ENCODE measurements at places on chromosomes 16 and 17. TPM values are rescaled to one million over a fixed set of nuclear protein-coding genes. Genes with fewer than 3 reads are reported as not detected.

The LITAFD gene
- not detected for total RNA-seq

GRCh38 chr16:84339311-84339710 lies 29.0 kb upstream of the ATP2C2 start:
- H3K27me3 ChIP-seq = no peaks in the 10 kb centered on the region
- H3K4me1 ChIP-seq = no peaks in the 10 kb centered on the region
- H3K27ac ChIP-seq = no peak overlapping the region

- H3K36me3 ChIP-seq = no peaks in the 10 kb centered on the region
- H3K4me1 ChIP-seq = no peaks in the 10 kb centered on the region
- DNase-seq = no peak
Observed at GRCh38 chr17:67639979-67640378, 77.8 kb upstream of the NOL11 start.

DNA sequence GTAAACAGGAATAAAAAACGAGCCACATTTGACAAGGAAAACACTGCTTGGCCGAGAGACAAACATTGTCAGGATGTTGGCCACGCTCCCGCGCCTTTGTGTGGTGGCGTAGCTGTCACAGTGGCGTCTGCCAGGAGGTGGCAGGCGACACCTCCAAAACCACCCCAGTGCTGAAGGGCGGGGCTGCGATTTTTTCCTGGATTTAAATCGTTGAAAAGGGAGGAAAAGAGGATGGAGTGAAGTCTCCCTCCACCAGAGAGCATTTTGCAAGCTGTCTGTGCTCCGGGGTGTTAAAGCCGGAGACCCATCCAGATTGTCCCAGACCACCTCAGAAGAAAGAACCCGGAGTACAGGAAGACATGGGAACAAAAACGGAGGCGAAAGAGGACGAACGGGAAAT lies 12.7 kb downstream of the MRM3 start:
- DNase-seq = peak; percentile 49
- no peaks in the 10 kb centered on the region for H3K27me3 ChIP-seq
- no peak overlapping the region for H3K4me3 ChIP-seq
- peaks cover 17% of the 10 kb centered on the region for H3K36me3 ChIP-seq
- H3K4me1 ChIP-seq = peaks cover 6% of the 10 kb centered on the region

DNA sequence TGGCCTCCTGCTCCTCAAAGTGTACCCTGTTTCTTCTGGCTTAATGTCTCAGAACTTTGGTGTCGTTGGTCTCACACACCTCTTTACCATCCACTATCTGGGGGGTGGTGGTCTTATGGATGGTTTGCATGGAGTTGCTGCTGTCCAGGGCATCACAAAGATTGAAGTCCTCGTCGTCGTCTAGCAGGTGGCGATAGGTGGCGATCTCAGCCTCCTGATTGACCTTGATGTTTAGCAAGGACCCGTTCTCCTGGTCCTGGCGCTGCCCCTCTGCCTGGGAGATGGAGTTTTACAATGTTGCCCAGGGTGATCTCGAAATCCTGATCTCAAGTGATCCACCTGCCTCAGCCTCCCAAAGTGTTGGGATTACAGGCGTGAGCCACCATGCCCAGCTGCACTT lies 31.1 kb upstream of the HELZ start:
- peaks cover 3% of the 10 kb centered on the region for H3K27me3 ChIP-seq
- no peak overlapping the region for H3K27ac ChIP-seq
- no peak overlapping the region for H3K4me3 ChIP-seq
- H3K4me1 ChIP-seq = peaks cover 2% of the 10 kb centered on the region
- H3K36me3 ChIP-seq = no peaks in the 10 kb centered on the region

DNA sequence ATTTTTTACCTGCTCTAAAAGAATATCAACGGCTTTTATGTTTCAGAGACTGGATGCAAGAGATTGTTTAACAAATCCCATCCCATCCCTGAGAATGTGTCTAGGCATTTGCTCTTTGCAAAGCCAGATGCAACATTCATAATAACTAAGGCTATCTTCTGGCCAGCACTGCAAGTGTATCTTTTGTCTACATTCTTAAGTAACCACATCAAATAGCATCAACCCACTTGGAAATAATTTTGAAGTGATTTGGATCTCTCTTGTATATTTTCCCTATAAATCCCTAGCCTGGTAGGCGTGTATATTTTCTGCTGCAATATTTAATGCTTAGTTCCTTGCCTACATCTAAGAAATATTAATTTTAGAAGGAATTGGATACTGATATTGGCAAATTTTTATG lies 64.3 kb downstream of the PIGL start:
- H3K36me3 ChIP-seq = peaks cover 36% of the 10 kb centered on the region
- H3K4me3 ChIP-seq = no peak overlapping the region

- H3K36me3 ChIP-seq = no peaks in the 10 kb centered on the region
- peaks cover 36% of the 10 kb centered on the region for H3K27me3 ChIP-seq
- no peak overlapping the region for H3K4me3 ChIP-seq
- H3K27ac ChIP-seq = no peak overlapping the region
- H3K4me1 ChIP-seq = peaks cover 11% of the 10 kb centered on the region
Observed at GRCh38 chr16:58243528-58244004, 45.7 kb upstream of the CSNK2A2 start.

GRCh38 chr17:63001689-63002394 lies 35.8 kb downstream of the TANC2 start:
- H3K4me1 ChIP-seq = no peaks in the 10 kb centered on the region
- H3K36me3 ChIP-seq = no peaks in the 10 kb centered on the region
- no peak overlapping the region for H3K27ac ChIP-seq
- H3K27me3 ChIP-seq = no peaks in the 10 kb centered on the region
- H3K4me3 ChIP-seq = no peak overlapping the region
- DNase-seq = no peak

DNA sequence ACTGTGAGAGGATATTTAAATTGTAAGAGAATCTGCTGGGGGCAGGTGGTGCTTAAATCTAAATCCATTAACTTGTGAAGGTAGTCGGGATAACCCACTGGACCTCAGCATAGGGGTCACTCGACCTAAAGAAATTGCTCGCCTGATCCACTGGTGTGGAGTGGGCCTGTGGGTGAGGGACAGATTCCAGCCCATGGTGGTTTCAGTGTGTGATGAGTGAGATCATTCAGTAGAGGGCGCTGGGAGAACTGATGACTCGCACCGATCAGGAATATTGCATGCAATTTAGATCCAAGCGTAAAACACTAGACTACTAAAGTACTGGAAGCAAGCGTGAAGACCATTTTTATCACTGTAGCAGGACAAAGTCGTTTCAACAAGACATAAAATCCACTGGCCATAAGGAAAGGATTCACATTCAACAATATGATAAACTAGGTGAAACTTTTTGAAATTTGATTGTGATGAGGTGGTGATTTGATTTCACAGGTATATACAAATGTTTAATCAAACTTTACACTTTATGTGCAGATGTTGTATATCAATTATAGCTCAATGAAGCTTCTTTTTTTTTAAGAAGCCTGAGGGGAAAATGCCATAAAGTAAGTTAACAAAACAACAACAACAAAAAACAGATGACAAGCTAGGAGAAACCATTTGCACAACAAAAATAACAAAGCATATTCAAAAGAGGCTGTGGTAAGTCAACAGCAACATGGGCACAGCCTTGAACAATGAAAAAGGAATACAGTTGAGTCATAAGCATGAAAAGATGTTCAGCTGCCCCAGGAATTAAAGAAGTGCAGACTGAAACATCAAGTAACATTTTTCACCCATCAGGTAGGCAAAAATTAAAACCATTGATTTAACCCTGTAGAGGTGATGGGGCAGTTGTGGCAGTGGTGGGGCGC lies 7.5 kb upstream of the TMEM170A start:
- H3K4me1 ChIP-seq = no peaks in the 10 kb centered on the region
- peak; percentile 45 for DNase-seq

DNA sequence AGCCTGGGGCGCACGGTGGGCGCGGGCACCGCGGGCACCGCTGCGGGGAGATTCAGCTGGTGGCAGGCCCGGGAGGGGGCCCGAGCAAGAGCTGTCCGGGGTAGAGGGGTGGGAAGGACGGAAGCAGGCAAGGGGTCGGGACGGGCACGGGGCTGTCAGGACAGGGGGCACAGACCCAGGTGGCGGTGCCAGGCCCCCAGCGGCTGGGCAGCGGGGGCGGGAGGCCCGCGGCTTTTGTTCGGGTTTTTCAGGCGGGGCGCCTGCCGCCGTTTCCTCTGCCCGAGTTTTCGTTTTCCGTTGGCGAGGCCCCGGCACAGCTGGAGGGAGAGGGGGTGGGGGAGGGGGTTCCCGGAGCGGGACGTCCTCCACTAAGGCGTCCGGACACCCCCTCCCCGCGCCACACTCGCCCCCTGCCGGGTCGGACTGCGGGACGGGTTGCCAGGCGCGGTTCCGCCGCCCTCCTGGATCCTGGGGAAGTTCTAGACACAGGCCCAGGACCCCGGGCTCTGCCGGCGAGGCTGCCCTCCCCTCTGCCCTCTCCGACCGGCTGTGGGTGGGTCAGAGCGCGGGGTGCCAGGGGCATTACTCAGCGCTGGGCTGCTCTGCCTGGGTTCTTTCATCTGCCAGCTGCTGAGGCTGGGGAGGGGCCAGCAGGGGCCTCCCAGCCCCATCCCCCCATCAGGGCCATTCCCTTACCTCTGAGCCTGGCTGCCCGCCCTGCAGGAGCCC lies 543 bp downstream of the ARHGAP23 start:
- H3K27me3 ChIP-seq = peaks cover 49% of the 10 kb centered on the region
- H3K27ac ChIP-seq = no peak overlapping the region
- peaks cover 7% of the 10 kb centered on the region for H3K4me1 ChIP-seq
- H3K36me3 ChIP-seq = no peaks in the 10 kb centered on the region
- no peak overlapping the region for H3K4me3 ChIP-seq
- DNase-seq = peak; percentile 29

DNA sequence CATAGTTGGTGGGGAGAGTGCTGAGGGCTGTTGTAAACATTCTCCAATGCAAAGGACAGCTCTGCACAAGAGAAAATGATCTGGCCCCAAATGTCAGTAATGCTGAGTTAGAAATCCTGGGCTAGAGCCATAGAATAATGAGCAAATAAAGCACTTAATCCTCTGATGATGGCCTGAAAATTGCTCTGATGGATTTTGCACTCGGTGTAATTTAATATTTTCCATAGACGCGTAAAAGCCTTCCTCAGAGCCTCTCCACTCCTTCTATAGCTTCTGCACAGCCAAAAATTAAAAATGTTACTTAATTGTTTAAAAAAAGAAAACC lies 23.7 kb downstream of the FAM20A start:
- H3K36me3 ChIP-seq = no peaks in the 10 kb centered on the region
- no peak for DNase-seq
- no peak overlapping the region for H3K4me3 ChIP-seq
- peaks cover 2% of the 10 kb centered on the region for H3K27me3 ChIP-seq

DNA sequence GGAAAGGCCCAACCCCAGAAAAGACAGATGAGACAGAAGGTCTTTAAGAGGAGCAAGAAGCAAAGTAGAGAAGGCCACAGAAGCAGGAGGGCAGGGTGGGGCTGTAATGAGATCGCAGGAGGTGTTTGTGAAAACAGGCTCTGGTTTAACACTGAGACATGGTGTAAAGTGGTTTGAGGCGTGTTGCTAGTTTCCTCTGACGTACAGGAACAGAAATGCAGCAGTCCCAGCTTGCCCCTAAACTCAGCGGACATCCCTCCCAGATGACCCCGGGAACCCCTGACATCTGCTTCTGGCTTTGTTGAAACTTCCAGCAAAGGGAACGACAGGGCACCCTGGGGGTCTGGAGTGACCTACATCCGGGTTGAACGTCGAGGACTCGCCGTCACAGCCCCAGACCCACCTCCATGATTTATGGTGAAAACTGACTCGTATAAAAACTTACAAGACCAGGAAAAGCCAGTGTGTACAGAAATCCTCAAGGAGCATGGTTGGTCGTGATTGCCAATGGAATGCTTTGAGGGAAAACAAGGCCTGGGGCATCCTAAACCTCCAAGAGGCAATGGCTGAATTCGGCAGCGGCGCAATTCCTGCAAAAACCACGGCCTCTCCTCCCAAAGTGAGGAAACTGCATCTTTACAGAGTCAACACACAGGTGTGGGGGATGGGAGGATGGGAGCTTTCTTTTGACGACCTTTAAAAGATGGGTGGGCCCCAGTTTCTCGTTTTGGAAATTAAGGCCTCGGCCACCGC lies 25.8 kb downstream of the LITAF start:
- peaks cover 48% of the 10 kb centered on the region for H3K36me3 ChIP-seq
- H3K4me3 ChIP-seq = peak overlapping the region; percentile 70
- peak overlapping the region; percentile 90 for H3K27ac ChIP-seq
- peaks cover 89% of the 10 kb centered on the region for H3K4me1 ChIP-seq
- no peaks in the 10 kb centered on the region for H3K27me3 ChIP-seq

DNA sequence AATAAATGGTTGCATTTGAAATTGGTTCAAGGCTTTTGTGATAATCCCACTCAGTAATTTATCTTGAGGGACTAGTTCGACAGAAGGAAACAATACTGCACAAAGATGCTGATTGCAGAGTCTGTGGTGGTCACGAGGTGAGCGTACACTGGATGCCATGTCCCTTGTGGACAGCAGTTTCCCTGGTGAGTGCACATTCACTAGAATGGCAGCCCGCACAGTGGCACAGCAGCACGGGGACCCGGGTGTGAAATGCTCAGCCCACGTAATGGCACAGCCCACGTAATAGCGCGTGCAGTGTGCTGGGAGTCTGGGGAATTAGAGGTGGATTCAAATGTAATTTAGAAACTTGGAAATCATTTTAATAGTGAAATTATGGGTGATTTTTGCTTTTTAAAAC lies 154.0 kb downstream of the LGALS9B start:
- H3K4me1 ChIP-seq = no peaks in the 10 kb centered on the region
- no peak for DNase-seq
- H3K36me3 ChIP-seq = peaks cover 3% of the 10 kb centered on the region
- H3K4me3 ChIP-seq = no peak overlapping the region

DNA sequence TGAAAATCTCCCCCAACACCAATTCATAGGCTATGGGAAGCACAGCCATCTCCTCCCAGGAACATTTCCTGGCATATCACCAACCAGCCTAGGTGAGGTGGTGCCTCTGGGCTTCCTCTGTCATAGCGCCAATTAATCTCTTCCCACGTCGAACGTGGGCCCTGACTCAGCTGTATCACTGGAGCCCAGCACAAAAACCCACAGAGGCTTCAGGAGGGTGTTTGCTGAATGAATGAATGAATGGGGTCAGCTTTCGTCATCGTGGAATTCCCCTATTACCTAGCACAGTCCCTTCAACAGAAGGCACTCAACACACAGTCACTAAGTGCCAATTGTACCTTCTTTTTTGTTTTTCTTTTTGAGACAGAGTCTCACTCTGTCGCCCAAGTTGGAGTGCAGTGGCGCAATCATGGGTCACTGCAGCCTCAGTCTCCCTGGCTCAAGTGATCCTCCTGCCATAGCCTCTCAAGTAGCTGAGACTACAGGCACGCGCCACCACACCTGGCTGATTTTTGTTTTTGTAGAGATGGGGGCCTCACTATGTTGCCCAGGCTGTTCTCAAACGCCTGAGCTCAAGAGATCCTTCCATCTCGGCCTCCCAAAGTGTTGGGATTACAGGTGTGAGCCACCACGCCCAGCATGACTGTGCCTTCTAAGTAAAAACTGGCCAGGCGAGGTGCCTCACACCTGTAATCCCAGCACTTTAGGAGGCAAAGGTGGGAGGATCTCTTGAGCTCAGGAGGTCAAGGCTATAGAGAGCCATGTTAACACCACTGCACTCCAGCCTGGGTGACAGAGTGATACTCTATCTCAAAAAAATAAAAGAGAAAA lies 4.1 kb downstream of the ZNF688 start:
- no peaks in the 10 kb centered on the region for H3K27me3 ChIP-seq
- H3K4me3 ChIP-seq = no peak overlapping the region
- peaks cover 45% of the 10 kb centered on the region for H3K4me1 ChIP-seq
- peak; percentile 55 for DNase-seq
- H3K27ac ChIP-seq = peak overlapping the region; percentile 99
- H3K36me3 ChIP-seq = peaks cover 7% of the 10 kb centered on the region
